Heart right ventricle (tissue), 16 donors: ENCODE measurements at places on chromosomes 16 and 17. TPM values are rescaled to one million over a fixed set of nuclear protein-coding genes. Genes with fewer than 3 reads are reported as not detected.

- no peak for DNase-seq
These were observed 64.0 kb upstream of the DNAH17 start for GRCh38 chr17:78641243-78641642.

Gene DRC7
- 0.09 TPM for total RNA-seq

GRCh38 chr16:57409870-57410587, 5.5 kb downstream of the CCL17 start:
- DNase-seq = no peak

- DNase-seq = no peak
These were observed 77.5 kb downstream of the MRTFB start for GRCh38 chr16:14148569-14148968.

GRCh38 chr17:45828171-45828570, 16.5 kb upstream of the SPPL2C start:
- DNase-seq = no peak

- DNase-seq = no peak
These were observed 882 bp upstream of the ATP6V0C start for GRCh38 chr16:2512735-2513404.

GRCh38 chr16:11203111-11203623, 52.8 kb downstream of the SOCS1 start:
- DNase-seq = no peak

- DNase-seq = no peak
These were observed 72.1 kb downstream of the AMFR start for GRCh38 chr16:56353054-56353921.

DNA sequence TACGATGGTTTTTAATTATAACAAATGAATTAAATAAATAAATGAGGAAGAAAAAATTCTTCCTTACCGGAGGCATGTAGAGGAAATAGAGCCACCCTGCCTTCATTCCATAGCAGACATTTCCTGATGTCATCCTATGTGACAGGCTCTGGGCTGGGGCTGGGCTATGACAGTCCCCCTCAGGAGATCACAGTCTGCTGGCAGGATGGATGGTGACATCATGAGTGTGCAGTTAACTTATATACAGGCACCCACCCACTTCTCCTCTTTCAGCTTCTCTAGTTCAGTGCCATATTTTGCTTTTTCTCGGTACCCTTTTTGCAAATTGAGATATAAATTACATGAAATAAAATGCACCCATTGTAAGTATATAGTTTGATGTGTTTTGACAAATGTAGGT, 6.4 kb upstream of the CMTM3 start:
- no peak for DNase-seq

DNA sequence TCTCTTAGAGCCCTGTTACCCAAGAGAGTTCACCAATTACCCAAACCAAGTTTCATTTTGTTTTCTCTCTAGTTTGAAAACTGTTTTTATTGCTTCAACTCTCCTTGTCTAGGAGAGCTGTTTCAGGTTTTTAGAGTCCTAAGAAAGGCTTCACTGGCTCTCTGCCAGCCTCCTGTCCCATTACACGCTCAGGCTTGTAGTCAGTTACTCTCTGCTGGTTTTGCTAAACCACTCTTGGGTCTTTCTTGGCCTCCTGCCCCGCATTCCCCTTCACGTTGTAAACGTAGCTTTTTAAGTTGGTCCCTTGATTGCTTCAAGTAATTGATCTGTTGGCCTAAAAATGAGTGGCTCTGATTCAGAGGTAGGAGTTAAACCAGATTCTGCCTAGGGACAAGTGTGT, 529.1 kb downstream of the MAF start:
- no peak for DNase-seq

Gene CD300LF
- total RNA-seq = not detected

DNA sequence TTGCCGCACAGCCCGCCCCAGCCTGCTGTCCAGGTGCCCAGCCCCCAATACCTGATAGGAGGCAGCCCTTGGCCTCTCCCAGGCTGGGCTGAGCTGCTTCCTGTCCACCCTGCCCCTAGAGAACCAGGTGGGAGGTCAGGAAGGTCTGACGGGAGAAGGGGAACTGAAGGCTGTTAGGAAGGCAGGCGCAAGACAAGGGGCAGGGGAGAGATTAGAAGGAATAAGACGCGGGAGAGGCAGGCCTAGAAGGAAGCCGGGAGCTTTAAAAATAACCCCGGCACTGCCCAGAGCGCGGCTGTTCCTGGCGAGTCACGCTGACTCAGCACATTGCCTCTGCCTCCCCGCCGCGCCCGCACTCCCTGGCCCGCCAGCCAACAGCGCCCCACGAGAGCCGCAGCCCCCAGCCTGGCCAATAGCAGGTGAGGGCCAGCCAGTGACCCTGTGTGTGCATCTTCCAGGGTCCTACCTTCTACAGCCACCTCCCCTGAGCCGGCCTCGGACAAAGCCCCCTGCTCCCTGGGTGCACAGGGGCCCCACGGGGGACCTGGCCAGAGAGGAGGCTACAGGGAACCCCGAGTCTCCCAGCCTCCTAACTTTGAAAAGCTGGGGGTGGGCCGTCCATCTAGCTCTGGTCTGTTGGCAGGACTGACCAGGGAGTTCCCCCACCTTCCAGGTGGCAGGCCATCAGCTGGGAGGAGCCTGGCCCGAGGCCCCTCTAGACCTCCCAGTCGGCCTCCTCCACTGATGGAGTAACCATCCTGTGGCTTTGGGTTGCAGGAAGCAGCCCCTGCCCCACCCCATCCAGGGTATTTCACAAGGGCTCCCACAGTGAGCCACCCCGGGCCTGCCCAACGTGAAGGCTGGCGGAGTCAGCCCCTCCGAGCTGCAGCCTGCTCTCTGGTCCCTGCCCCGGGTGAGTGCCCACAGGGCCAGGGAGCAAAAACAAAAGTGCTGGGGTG, 4.0 kb downstream of the MAFG start:
- peak; percentile 70 for DNase-seq

- DNase-seq = no peak
These were observed 3.3 kb downstream of the RUNDC3A start for GRCh38 chr17:44311562-44312181.

GRCh38 chr16:51710905-51711563, 560.0 kb upstream of the SALL1 start:
- no peak for DNase-seq

Gene TBC1D3H
- total RNA-seq = not detected

DNA sequence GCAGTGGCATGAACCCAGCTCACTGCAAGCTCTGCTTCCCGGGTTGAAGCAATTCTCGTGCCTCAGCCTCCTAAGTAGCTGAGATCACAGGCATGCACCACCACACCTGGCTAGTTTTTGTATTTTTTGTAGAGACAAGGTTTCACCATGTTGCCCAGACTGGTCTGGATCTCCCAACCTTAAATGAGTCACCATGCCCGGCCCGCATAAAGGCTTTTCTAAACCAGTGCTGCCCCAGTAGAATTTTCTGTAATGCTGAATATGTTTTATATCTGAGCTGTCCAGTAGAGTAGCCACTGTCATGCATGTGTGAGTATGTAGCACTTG, 36.9 kb upstream of the WSB1 start:
- no peak for DNase-seq

DNA sequence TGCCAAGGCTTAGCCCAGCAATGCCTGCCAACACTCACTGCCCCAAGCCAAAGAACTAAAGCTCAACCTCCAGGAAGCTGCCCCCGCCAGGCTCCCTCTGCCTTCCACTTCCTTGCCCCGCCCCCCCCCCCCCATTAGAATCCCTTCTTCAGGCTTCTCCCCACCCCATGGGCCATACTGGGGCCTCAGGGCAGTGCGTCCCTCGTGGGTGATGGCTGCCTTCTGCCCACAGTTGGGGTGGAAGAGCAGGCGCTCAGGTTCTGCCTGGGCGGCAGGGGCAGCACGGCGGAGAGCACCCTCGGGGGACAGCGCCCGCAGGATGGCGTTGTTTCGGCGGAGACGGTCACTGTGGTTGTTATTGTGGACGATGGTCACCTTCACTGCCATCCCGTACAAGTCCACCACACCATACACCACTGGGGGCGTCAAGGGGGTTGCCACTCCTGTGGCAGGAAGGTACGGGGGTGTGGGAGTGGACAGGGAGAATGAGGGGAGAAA, 4.1 kb downstream of the NEURL4 start:
- DNase-seq = no peak

Gene XAF1
- total RNA-seq = 12.8 TPM

Gene ANKS4B
- total RNA-seq = not detected

- DNase-seq = no peak
These were observed 25.5 kb downstream of the ACSF3 start for GRCh38 chr16:89119166-89119621.

GRCh38 chr16:70705056-70705455, 19.2 kb upstream of the MTSS2 start:
- no peak for DNase-seq

DNA sequence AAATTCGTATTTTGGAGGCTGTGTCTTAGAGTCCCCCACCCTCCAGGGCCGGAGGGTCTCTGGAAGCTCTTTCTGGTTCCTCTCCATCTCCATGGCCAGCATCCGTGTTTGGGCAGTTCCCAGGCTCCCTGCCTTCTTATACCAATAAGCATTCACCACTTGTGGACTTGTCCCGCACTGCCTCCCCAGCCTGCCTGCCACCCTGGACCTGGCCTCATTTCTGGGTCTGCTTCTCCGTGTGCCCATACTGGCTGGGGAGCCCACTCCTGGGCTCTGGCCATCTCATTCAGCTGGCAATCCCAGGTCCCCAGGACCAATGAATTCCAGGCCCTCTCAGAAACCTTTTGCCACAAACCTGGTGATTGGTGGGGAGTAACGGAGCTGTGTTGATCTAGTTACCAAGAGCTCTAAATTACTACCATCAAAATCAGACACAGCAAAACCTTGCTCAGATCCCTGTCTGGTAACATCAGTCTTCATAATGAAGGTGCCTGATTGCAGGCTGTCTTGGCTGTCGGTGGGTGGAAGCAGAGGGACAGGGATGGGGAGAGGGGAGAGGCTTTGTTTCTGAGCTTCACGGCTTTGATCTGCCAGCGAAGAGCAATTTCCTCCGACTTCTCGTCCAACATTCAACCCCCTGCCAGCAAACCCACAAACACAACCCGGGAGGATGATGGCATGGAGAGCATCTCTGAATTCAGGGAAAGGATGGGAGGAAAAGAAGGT, 27.7 kb upstream of the CRHR1 start:
- DNase-seq = no peak

DNA sequence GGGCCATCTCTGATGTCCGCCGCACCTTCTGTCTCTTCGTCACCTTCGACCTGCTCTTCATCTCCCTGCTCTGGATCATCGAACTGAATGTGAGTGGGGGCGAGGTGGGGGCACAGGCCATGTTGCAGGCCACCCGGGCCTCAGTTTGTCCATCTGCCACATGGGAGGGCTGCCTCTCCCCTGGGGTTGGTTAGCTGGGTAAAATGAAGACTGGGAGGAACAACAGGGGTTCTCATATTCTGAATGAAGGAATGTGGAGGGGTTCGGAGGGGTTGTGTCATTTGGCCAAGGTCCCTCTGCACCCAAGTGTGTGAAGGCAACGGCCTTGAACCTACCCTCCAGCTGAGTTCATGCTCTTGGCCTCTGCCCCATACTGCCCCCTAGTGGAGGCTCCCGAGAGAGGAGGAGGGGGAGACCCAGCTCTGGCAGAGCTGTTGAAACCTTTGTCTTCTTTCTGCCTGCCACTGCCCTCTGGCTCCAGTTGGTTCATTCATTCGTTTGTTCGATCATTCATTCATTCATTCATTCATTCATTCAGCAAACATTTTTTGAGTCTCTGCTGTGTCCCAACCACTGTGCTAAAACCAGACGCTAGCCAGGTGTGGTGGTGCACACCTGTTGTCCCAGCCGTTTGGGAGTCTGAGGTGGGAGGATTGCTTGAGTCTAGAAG, 11.4 kb upstream of the TCAP start:
- DNase-seq = peak; percentile 57

DNA sequence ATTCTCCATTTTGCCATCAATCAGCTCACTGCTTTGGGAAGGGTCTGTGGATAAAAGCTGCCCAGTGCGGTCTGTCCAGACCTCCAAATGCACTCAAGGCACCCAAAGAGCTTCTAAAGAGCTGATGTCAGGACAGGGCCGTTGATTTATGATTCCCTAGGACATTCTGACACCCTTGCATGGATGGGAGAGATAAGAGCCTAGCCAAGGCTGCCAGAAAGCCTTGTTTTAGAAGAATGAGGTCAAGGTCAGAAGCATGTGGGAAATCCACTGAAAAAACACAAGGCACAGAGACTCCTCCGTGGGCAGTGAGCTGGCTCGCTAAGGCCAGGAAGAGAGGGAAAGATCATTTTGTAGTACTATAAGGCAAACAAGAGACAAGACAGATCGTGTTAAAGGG, 214.0 kb downstream of the CDH11 start:
- no peak for DNase-seq

DNA sequence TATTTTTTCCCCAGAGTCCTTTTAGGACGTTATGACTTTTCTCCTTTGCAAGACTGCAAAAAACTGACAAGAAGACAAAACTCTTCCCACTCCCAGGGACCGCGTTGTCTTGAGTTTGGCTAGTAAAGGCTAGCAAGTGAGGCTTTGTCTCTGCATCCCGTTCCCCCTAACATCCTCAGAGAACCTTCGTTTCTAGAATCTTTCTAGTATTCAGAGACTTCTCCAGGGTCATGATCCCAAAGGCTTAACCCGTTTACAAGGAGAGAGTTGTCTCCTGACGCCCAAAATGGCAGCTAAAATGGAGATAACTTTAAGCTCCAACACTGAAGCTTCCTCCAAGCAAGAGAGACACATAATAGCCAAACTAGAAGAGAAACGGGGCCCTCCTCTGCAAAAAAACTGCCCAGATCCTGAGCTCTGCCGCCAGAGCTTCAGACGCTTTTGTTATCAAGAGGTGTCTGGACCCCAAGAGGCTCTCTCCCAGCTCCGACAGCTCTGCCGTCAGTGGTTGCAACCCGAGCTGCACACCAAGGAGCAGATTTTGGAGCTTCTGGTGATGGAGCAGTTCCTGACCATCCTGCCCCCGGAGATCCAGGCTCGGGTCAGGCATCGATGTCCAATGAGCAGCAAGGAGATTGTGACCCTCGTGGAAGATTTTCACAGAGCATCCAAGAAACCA, 843 bp downstream of the ZNF174 start:
- DNase-seq = no peak

Gene NUDT16L1
- 56.1 TPM for total RNA-seq

- DNase-seq = no peak
These were observed 415.9 kb downstream of the CA10 start for GRCh38 chr17:51742571-51742970.

Gene NDRG4
- total RNA-seq = 336 TPM

DNA sequence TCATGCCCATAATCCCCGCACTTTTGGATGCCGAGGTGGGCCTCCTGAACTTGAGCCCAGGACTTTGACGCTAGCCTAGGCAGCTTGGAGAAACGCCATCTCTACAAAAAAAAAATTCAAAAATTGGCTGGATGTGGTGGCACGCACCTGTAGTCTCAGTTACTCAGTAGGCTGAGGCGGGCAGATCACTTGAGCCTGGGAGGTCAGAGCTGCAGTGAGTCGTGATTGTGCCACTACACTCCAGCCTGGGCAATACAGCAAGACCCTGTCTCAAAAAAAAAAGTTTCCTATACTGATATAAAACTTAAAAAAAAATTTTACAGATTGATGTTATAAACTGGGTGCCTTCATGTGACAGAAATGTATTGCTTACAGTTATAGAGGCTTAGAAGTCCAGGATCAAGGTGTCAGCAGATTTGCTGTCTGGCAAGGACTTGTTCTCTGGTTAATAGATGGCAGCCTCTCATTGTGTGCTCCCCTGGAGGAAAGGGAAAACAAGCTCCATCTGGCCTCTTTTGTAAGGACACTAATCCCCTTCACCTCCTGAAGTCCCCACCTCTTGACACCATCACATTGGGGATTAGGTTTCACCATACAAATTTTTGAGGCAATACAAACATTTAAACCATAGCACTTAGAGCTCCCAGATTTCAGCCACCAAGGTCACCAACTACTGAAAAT, 8.5 kb upstream of the CES3 start:
- DNase-seq = no peak

GRCh38 chr16:55911616-55912015, 36.4 kb upstream of the CES5A start:
- DNase-seq = no peak

- DNase-seq = no peak
These were observed 35.2 kb upstream of the CBX4 start for GRCh38 chr17:79874329-79874981.

Gene NR1D1
- total RNA-seq = 7.3 TPM
